ENCODE measurements at places on chromosomes 11 and 22.

DNA sequence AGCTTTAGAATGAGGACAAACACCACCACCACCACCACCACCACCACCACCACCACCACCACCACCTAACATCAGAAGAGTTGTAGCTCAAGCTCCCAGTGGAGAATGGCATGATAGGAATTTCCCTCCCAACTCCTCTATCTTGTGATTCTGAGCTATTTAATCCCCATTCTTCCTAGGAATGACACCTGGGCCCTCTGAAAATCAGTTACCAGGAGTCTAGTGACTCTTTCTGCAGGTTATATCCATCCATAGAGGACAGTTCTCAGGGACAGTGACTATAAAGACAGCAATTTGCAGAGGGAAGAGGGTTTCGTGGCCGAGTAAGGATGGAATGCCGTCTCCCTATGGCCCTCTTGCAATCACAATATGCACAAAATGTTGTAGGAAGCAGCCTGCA, 27.8 kb downstream of the MYH9 start:
- DNase-seq, result no peak

DNA sequence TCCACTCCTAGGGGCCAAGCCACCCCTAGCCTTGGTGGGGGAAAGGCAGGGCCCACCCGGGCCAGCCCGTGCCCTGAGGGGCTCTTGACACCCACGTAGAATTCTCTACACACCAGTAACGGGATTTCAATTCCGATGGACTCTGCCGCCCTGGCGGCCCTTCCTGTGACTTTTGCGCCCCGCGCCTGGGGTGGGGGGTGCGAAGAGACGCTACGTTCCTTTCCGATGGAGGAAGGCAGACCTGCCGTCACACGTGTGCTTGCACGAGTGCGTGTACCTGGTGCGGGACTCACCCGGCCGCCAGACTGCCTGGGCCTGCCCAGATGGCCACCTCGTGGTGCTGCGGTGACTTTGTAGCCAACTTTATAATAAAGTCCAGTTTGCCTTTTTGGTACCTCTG, 5.5 kb downstream of the NPAS4 start:
- DNase-seq, result no peak

DNA sequence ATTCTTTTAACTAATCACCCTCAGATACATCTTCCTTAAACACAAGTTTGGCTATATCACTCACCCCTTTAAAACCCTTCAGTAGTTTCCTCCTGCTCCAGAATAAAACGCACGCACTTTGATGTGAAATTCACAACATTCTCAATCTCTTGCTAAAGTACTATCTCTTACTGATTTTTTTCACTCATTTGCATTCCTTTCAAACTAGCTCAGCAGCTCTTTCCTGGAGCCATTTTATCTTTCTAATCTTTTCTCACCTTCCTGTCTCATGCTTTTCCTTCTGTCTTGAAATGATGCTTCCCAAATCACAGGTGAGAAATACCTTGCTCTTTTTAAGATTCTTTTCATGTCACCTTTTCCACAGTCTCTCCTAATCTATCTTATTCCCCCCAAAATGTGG, 1074.4 kb downstream of the DLG2 start:
- DNase-seq, result no peak

GRCh38 chr11:68048681-68049508, 10.1 kb downstream of the TCIRG1 start:
- DNase-seq, result no peak

GRCh38 chr11:45193695-45194094, 47.3 kb downstream of the PRDM11 start:
- no peak for DNase-seq

DNA sequence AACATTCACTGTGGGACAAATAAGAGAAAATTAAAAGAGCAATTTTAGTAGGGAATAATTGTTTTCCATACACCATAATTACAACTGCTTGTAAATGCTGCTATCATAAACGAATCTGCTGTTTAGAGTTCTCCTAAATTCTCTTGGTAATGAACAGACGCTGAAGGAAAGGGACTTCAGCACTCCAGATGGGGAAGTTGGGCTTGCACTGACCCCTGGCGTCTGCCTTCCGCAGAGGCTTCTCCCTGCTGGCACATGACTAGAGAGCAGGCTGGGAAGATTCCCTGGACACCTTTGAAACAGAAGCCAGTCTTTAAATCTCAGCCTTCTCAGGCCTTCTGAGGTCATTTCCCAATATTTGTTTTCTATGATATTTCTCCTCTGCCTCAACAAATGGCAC, 84.1 kb downstream of the NXPE2 start:
- DNase-seq, result no peak

DNA sequence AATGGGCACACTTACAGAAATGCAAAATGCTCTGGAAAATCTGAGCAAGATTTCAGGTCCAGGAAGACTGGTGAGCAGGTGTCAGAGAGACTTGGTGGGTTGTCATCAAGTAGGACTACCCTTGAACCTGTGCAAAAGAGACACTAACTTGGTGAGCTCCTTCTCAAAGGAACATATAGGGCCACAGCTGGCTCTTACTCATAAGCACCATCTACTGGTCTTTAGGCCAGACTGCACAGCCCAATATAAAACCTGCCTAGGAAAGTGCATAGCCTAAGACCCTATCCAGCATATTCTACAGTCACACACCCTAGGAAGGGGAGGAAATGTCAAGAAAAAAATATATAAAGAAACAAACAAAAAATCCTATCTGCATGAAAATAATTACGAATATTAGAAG, 18.2 kb upstream of the OR10W1 start:
- no peak for DNase-seq

DNA sequence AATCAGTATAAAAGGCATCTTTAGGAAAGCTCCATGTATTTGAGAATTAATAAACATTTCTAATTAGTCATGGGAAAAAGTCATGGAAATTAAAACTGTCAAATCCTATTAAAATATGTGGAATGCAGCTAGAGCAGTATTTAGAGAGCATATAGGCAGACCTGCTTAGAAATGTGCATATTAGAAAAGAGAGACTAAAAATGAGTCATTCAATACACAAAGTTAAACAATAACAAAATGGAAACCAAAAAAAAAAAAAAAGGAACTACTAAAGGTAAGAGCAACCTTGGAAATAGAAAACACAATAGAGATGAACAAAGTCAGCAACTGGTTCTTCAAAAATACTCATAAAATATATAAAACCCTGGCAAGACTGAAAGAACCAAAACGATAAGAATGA, 59.7 kb upstream of the RASSF10 start:
- no peak for DNase-seq

DNA sequence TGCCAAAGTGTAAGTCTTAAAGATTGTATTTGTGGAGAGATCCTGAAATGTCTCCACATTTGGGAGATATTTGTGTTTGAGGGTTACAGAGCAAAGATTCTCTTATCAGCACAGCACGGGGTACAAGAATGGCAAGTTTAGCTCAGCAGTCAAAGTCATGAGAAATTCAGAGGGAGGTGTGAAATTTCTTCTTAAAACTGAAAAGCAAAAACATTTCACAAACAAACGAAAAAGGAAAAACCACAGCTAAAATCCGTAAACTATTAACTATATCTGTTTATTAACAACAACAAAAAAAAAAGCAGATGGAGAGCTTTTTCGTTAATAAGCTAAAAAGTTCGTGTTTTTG, 40.9 kb upstream of the ETS1 start:
- no peak for DNase-seq
